Ecto neural progenitor cell (in vitro differentiated cells): ENCODE measurements at places on chromosomes 7 and 10.

- DNase-seq, result no peak
These were observed 331.0 kb upstream of the NRP1 start for GRCh38 chr10:33665501-33665900.

DNA sequence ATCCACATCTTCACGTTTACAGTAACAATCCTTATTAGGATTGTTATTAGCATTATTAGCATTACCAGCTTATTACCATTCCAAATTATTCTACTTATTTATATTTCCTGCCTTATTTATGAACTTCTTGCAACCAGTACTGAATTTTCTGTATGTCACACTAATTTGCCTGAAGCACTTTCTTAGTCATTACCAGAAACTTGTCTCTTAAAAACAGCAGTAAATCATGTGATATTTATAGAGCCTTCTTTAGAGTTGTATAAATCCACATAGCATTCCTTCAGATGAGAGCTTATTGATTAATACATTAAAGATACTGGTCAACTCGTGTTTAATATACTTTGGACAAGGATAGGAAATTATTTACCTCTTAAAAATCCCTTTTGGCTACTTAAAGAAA is 618.6 kb downstream of the SUGCT start:
- no peak for DNase-seq

DNA sequence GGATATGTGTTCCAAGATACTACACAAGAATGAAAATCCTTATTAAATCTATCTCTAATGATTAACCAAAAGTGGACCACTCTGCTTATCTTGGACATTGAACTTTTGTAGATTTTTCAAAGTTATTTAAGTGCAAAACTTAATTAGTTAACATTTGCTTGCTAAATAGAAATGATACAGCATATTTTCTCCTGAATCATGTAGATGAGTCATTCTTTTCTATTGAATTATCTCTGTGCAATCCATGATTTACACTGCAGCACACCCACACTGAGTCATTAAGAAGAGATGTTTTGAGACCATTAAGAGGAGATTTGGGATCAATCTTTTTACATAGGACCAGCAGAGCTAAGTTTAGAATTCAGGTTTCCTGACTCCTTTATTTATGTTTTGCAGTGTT is 6.6 kb upstream of the ABCC2 start:
- DNase-seq, result no peak

GRCh38 chr7:107233981-107234380 is 65.2 kb downstream of the HBP1 start:
- DNase-seq, result no peak

GRCh38 chr10:102460836-102461186 is 9.5 kb upstream of the C10orf95 start:
- no peak for DNase-seq

DNA sequence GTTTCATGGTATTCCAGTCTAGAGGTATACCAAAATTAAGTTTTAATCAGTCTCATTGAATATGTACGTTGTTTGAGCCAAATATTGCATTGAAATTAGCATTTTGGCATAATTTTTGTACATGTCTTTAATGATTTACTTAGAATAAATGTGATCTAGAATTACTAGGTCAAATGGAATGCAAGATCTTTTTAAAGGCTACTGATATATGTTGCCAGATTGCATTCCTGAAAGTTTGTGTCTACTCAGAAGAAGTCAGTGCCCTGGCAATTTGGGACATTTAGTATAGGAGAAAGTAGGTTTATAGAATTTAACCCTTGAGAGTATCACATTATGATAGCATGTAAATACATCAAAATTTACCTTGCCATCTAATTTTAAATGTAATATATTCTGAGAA is 32.4 kb downstream of the KMT2E start:
- DNase-seq, result no peak

- DNase-seq, result no peak
These were observed 47.6 kb downstream of the SMURF1 start for GRCh38 chr7:99096124-99096887.

DNA sequence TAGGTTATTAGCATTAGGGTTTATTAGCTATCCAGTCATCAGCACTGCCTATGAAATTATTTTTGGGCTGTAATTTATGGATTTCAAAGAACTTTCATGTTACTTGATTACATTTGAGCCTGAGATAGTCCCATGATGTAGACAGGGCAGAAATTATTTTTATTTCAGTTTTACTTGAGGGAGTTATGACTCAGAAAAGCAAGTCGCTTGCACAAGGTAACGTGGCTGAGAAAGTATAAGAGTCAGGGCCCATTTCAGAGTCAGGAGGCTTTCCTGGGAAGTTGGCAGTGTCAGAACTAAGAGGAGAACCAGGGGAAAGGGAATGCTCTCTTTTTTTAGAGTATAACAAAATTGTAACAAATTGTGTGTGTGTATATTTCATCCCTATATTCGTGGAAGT is 16.5 kb downstream of the GATA3 start:
- DNase-seq, result no peak
